ENCODE measurements at places on chromosomes 5 and 9.

DNA sequence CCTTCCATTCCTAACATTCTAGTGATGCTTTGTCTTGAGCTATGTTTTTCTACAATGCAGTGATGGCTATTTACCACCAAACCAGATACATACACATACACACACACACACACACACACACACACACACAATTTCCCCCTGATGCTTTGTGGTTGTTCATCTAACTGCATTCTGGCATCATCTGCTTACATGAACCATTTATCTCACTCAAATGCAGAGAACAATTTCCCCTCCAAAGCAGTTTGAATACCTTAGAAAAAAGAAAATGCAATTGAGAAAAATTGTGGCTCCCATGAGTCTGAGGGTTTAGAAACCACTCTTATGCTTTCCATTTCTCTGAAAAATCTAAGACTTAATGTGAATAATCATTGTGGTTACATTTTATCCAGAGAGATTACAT is 1024.8 kb downstream of the TLE4 start:
- no peak for DNase-seq

GRCh38 chr9:99187311-99187710 is 34.4 kb downstream of the ALG2 start:
- DNase-seq, result no peak

DNA sequence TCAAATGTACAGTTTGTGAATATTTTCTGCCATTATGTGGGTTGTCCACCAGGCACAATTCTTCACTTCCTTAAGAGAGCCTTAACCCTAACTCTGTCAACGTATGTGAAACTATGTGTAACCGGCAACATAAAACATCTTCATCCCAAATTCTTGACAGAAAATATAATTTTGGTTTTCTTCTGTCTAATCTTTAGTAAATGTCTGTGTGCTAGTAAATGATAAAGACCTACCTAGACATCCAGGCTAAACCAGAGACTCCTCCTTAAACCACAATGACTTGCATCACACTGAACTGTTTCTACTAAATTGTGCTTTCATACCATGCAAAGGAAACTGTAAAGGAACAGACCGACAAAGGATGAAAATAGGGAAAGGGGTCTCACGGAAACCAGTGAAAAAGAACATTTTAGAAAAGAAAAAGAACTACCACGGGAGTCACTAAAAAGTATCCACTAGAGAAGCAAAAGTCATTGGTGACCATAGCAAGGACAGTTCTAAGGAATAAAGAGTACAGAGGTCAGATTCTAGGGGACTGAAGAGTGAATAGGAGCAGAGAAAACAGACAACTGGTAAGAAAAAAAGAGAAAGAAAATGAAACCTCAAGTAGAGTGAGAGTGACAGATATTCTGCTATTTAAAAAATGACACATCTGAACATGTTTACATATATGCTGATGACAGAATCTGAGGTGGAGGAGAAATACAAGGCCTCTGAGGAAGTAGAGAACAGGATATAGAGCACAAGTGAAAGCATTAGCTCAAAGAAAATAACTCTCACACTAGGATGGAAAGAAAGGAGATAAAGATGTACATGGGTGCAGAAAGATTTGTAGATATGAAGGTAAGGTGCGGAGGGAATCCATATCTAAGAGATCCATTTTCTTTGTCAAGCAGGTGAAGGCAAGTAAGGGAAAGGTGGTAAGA is 49.4 kb downstream of the FNIP1 start:
- no peak for DNase-seq

GRCh38 chr9:97039514-97039860 is 545 bp upstream of the CTSV start:
- no peak for DNase-seq

DNA sequence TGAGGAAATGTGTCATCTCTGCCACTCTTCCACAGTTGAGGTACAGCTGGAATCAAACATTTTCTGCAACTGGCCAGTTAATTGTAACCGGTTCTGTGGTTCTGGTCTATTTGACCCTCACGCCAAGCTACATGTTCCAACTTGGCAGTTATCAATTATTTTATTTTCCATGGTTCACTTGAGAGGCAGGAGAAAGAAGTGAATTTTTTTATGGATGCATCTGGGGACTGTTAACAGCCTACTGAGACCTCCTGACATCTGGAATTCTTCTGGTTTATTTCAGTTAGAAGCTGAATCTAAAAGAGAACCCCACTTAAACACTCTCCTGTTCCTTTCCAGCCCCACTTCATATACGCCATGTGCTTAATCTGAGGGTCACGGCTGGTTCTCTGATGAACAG is 372.3 kb downstream of the DNAH5 start:
- no peak for DNase-seq

DNA sequence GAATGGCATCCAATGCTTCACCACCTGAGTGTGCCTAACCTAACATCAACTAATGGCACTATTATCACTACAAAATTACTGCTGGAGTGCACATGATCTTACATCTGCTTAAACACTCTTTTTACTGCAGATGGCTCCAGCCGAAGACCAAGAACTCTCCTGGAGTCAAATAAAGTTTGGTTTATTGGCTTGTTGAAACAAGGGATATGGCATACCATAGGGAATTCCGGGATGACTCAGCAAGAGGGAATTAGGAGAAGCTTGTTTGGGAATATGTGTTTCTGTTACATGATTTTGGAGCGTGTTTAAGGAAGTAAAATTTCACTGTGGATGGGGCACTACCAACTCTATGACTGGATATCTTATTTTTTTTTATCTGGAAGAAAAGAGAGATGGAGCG is 872.6 kb downstream of the DTWD2 start:
- DNase-seq, result no peak

DNA sequence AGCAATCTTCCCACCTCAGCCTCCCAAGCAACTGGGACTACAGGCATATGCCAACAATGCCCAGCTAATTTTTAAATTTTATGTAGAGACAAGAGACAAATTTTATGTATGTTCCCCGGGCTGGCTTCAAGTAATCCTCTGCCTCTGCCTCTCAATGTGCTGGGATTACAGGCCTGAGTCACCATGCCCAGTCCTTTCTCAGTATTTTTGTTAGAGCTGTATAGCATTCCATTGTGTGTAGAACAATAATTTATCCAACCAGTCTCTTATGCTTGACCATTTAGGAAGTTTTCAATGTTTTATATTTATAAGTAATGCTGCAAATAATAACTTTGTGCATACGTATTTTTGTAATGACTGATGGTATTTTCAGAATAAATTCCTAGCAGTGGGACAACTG is 38.9 kb upstream of the CTXN3 start:
- DNase-seq, result no peak

DNA sequence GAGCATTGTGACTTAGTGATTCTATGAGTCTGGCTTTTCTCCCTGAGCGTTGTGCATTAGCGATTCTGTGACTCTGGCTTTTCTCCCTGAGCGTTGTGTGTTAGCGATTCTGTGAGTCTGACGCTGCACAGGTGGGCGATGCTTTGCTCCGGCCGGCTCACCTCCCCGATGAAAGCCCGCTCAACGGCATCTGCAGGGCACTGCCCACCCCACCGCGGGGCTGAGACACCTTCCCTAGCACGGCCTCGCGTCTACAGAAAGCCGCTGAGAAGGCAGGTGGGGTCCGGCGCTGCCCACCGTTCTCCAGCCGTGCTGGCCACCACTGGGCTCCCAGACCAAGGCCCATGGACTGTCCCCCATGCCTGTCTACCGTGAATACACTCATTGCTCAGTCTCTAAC is 12.8 kb upstream of the SLC9A3 start:
- no peak for DNase-seq

GRCh38 chr9:23811633-23812032 is 14.4 kb downstream of the ELAVL2 start:
- no peak for DNase-seq

DNA sequence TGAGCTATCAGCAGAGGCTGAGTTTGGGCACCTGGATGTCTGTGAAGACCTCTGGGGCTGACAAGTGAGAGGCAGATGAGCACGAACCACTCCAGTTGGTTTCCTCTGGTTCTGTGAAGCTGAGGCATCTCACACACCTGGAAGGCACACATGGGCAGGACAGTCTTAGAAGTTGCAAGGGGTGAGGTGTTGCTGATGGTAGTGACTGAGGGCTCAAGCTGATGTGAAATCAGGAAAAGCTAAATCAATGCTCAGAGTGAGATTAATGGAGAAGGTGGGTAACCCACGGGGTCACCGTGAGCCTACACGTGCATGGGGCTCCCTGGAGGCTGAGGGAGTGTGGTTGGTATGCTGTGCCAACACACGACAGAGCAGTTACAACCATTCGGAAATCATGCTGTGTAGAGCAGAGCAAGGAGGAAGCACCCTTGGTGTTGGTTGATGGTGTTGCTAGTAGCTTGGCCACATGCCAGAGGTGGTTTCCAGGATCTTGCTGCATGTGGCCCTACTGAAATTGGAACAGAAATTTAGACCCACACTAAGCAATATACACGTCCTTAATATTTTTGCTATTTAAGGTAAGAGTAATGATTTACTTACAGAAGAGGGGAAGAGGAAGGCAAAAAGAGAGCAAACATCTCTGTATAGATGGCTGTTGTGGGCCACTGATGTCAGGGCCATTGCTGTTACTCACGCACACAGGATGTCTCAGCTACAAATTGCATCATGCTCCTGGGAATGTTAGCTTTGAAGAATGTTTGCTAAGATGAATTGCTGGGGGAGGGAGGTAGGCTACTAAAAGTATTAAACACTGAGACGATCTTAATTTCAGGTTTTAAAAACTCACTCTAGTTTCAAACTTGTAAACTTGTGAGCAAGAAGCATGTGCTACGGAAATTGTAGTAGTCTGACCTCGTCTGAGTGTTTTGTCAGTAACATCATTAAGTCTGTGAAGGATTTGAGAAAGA is 170.5 kb downstream of the ARHGEF28 start:
- no peak for DNase-seq

All from stimulated activated CD8-positive, alpha-beta memory T cell treated with anti-CD3 and anti-CD28 coated beads, Interleukin-2, amount 100 ng/mL, for 1 hour (primary cell).